Uterus (tissue), 4 donors: ENCODE measurements at places on chromosomes 7 and 10. TPM values are rescaled to one million over a fixed set of nuclear protein-coding genes. Genes with fewer than 3 reads are reported as not detected.

DNA sequence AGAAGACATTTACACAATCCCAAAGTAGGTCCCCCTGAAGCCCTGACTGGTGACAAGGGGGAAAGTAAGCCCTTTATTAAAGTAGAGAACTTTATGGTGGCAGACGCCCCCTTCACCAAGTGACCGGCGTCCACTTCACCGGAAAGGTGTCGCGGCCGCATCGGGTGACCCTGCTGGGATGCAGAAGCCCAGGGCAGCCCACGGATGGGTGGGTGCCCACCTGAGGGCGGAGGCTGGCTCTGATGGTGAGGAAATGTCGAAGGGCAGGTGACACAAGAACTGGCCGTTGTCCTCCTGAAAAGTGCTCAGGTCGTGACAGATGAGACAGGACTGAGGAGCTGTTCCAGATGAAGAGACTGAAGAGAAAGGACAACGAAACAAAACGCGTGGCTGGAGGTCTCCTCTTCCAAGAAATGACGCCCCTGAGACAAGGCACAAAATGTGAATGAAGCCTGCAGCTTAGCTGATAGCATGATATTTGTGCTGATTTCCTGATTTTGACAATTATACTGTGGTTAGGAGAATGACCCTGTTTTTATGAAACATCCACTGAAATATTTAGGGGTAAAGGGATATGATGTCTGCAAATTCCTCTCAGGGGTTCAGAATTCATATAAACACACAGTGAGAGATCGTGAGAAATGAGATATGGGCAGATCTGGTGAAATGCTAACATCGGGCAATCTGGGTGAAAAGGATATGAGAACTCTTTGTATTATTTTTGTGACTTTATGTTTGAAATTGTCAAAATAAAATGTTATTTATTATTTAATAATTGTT is 123.9 kb downstream of the PRKAG2 start:
- DNase-seq = no peak

- no peak for DNase-seq
These were observed 30.5 kb upstream of the ZC3HAV1L start for GRCh38 chr7:139066315-139066714.

GRCh38 chr7:137462074-137462715 is 118.7 kb upstream of the PTN start:
- no peak for DNase-seq

GRCh38 chr10:58797356-58797755 is 284.7 kb downstream of the BICC1 start:
- DNase-seq = no peak

DNA sequence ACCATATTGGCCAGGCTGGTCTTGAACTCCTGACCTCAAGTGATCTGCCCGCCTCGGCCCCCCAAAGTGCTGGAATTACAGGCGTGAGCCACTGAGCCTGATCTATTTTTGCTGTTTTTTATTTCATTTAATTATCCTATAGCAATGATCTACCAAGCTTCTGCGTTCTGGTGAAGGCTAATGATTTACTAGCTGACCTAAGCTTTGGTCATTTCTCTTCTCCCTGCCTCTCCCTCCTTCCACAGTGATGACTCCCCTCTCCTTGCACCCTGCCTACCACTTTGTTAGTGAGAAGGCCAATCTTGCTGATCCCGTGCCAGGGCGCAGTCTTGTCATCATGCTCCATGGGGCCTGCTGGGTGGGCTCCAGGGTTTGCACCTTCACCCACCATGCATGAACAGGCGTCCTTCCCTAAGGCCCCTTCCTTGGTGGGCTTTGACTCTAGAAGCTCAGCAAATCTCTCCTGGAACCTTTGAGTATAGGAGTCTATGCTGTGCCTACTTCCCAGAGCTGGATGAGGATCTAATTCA is 11.9 kb upstream of the ZCCHC24 start:
- no peak for DNase-seq

DNA sequence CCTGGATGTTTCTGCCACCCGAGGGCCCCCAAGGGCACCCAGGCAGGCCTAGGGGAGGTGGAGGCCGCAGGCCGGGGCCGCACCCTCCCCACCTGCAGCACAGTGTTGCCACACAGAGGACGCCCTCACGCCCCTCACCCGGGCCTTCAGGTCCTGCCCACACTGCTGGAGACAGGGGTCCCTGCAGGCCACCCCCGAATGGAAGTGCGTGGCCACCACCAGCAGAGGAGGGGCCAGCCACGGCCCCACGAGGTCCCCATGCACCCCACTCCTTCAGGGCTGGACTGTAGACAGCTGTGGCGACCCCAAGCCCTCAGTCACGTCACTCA is 35.4 kb downstream of the ADAP1 start:
- no peak for DNase-seq

- DNase-seq = no peak
These were observed 32.0 kb downstream of the TSPAN14 start for GRCh38 chr10:80485946-80486764.

DNA sequence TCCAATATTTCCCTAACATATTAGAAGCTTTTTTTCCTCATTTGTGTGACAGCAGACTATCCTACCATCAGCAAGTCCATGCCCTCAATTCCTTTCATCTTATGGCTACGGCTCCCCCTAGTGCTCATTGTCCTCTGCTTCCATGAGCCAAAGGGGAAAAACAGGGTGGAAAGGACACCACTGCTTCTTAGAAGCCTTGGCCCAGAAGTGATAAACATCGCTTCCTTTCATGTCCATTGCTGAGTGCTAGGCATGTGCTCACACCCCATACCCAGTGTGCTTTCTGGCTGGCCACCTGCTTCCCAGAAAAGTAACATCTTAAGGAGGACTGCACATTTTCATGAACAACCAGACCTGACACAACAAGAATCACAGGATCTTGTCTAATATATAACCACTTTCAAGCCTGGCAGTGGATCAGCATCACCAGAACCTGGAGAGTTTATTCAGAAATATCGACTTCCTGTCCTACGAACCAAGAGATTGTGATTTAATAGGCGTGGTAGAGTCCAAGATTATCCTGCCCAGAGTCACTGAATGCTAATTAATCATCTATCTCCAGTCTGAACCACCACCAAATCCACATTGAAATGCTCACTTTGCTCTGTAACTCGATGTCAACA is 650.5 kb upstream of the SORCS1 start:
- peak; percentile 14 for DNase-seq

- DNase-seq = no peak
These were observed 27.7 kb downstream of the ALDH18A1 start for GRCh38 chr10:95628786-95629185.

- DNase-seq = peak; percentile 63
These were observed 26.7 kb downstream of the CREB3L2 start for GRCh38 chr7:137975221-137975620.

GRCh38 chr10:30028738-30029030 is 30.7 kb downstream of the JCAD start:
- DNase-seq = no peak

GRCh38 chr10:119325131-119325530 is 117.8 kb downstream of the GRK5 start:
- no peak for DNase-seq

- DNase-seq = peak; percentile 71
These were observed 349.9 kb downstream of the KCNMA1 start for GRCh38 chr10:77287647-77288120.

- no peak for DNase-seq
These were observed 228.9 kb upstream of the SEMA3D start for GRCh38 chr7:85415743-85416142.

DNA sequence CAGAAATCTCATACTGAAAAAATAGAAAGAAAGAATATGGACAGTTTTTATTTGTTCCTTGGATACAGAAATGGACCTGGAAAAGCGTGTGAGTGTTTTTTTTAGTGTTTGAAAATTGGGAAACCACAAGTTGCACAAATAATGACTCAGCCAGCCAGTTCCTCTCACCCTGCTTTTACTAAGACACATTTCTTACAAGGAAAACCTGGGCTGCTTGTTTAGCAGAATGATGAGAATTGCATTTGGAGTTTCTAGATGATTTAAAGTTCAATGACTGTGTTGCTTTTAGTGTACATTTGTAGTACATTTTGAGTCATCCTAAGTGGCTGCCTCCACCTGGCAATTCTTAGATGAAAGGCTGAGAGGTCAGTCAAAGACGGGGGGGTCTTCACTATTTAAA is 218.7 kb downstream of the ABCA13 start:
- DNase-seq = no peak

DNA sequence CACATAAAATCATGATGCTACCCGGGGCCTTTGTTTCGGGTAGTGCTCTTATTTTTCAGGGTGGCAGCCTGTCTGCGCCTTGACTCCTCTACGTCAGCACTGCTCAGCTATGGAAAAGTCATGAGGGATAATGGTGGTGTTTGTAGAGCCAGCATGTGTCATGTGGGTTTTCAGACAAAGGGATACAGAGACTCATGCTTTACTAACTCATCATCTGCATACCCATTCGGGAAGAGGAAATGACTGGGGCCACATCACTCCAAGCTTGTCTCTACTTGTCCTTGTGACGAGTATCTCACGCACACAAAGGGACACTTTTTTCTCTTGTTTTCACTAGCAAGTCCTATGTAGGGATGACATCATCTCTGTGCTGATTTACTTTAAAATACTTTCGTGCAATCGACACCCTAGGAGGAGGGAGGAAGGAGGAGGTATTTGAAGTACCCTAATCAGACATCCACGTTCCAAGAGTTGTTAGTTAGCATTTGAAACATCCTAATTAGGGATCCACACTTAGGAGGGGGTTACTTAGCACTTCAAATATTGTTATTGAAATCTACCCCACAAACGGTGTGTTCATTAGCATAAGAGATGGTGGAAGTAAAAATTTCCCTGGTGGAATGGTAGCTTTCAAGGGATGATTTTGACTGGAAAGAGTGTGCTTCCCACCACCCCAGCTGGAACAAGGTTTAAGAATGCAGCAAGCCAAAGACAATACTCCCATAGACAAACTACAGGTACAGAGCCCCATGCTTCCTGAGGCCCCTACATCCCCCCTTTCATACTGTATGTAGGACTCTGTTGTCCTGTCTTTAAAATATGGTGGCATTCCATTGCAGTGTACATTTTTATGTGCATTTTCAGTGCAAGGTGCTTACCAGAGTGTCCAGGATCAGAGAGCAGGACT is 52.0 kb downstream of the THNSL1 start:
- no peak for DNase-seq

DNA sequence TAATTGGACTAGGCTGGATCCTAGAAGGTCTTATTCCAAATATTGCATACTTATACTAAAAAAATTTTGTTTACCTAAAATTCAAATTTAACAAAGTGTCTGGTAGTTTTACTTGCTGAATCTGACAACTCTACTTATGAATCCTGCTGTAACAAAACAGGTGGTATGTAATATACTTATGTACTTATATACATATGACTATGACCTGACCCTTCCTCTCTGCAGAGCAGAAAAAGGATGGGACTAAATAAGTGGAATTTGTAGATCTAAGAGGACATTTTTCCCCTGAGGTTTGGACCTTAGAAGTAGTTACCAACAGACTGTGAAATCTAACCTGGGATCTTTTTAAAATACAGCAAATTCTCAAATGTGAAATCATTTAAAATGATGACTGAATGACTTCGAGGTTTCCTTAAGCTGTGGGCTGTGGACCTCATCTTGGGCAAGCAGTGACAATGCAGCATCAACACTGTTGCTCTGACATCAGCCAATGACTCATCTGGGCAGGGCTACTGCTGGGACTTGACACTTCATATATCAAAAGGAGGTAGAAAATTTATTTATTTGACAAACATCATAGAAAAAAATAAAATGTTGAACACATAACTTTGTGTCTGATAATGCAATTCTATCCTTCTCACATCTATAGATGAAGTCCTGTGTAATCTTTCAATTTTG is 73.6 kb downstream of the RELN start:
- no peak for DNase-seq

DNA sequence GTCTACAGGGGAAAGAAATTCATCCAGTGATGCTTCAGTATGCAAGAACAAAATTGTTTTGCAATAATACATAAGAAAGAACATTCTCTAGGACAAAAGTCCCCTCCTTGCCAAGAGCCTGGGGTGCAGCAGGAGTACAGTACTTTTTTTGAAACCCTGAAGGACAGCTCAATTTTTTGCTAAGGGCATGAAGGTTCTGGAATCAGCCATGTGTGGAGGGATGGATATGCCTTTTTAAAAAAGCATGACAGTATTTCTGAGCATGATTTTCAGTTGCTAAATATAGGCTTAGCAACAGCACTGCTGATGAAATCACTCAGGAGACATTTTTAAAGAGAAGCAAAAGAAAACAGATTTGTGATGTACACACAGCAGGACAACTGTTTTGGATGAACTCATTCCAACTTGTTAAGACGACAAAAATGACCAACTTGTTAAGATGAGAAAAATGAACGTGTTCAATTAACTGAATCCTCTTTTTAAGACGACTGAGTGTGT is 39.3 kb downstream of the HBP1 start:
- no peak for DNase-seq

GRCh38 chr10:79604294-79604693 is 6.4 kb upstream of the SFTPA1 start:
- no peak for DNase-seq

- no peak for DNase-seq
These were observed 156.4 kb downstream of the CTTNBP2 start for GRCh38 chr7:117716707-117717299.

DNA sequence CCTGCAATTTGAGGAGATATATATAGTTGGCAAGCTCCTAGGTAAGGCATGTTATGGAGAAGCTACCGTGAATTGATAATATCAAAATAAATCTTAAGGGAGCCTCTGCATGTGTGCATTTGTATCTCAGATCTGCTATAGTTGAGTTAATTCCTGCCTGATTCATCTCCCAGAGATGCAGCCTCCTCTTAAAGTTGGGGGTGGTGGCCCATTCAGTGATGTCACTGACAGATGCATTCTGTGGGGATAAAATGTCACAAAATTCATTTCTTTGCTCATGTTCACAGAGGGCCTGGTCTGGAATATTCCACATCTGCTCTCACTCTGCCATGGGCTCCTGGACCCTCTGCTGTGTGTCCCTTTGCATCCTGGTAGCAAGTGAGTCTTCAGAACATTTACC is 185.8 kb upstream of the PRSS1 start:
- DNase-seq = no peak

GRCh38 chr7:116966601-116967000 is 13.3 kb downstream of the ST7 start:
- DNase-seq = no peak

- no peak for DNase-seq
These were observed 79.1 kb downstream of the VTI1A start for GRCh38 chr10:112526139-112526538.

The ACSM6 gene
- not detected for total RNA-seq

The GRM8 gene
- total RNA-seq = not detected

The AKR1C3 gene
- total RNA-seq = 23.4 TPM

The MYL7 gene
- not detected for total RNA-seq

The CCDC172 gene
- total RNA-seq = not detected

The EVX1 gene
- total RNA-seq = not detected

The PLXNA4 gene
- 16.5 TPM for total RNA-seq

The OR13A1 gene
- total RNA-seq = not detected

The COL17A1 gene
- total RNA-seq = not detected

The TBL2 gene
- 50.6 TPM for total RNA-seq

The CYP3A4 gene
- not detected for total RNA-seq

The GIMAP8 gene
- total RNA-seq = 19.7 TPM

The COL26A1 gene
- total RNA-seq = 11.8 TPM

The BZW2 gene
- total RNA-seq = 36.6 TPM

The ADAM8 gene
- 5.9 TPM for total RNA-seq

The SEM1 gene
- 3.3 TPM for total RNA-seq

The OR2A7 gene
- 3.2 TPM for total RNA-seq

The GJD4 gene
- total RNA-seq = not detected
